ENCODE measurements at places on chromosomes 1 and 21. TPM values are rescaled to one million over a fixed set of nuclear protein-coding genes. Genes with fewer than 3 reads are reported as not detected.

The PCP4 gene
- polyA plus RNA-seq = 13.3 TPM

The LCE1E gene
- not detected for polyA plus RNA-seq

The S1PR1 gene
- 25.8 TPM for polyA plus RNA-seq

DNA sequence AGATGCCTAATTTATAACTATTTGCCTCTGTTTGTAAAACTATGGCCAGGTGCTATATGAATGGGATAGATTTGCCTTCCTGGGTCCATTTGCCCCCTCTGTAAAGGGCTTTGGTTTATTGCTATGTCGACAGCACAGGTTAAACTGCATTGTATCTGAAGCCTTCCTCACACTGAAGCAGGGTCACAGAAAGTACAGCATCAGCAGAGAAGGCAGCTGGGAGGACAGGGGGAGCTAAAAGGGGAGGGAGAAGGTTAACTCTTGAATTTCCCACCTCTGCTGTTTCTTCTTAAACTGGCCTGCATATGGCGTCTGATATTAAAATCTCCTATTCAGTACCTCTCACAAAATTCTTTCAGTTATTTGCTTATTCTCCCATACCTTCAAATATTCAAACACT lies 297.4 kb downstream of the TM2D1 start:
- no peak for DNase-seq
